ENCODE measurements at places on chromosomes 5 and 9. TPM values are rescaled to one million over a fixed set of nuclear protein-coding genes. Genes with fewer than 3 reads are reported as not detected.

The NFIL3 gene
- 64.2 TPM for total RNA-seq

The NSG2 gene
- total RNA-seq: not detected

The ASS1 gene
- 77.6 TPM for total RNA-seq

The GABRP gene
- not detected for total RNA-seq

The PTPRD gene
- total RNA-seq: not detected

The CER1 gene
- total RNA-seq: not detected

The ARL10 gene
- 0.18 TPM for total RNA-seq

- H3K4me3 ChIP-seq: no peak overlapping the region
- DNase-seq: peak; percentile 4
- H3K36me3 ChIP-seq: no peaks in the 10 kb centered on the region
- no peak overlapping the region for H3K27ac ChIP-seq
These were observed 732 bp downstream of the MARCHF11 start for GRCh38 chr5:16178745-16179372.

- peak; percentile 23 for DNase-seq
- H3K4me1 ChIP-seq: no peaks in the 10 kb centered on the region
- no peak overlapping the region for H3K27ac ChIP-seq
- no peaks in the 10 kb centered on the region for H3K27me3 ChIP-seq
- H3K4me3 ChIP-seq: no peak overlapping the region
- H3K36me3 ChIP-seq: no peaks in the 10 kb centered on the region
These were observed 27.0 kb downstream of the GRIN3A start for GRCh38 chr9:101711330-101711941.

- H3K27ac ChIP-seq: no peak overlapping the region
- no peaks in the 10 kb centered on the region for H3K27me3 ChIP-seq
- H3K36me3 ChIP-seq: no peaks in the 10 kb centered on the region
- no peak for DNase-seq
- H3K4me3 ChIP-seq: no peak overlapping the region
These were observed 49.6 kb upstream of the ITGA1 start for GRCh38 chr5:52738095-52738506.

- H3K36me3 ChIP-seq: no peaks in the 10 kb centered on the region
- no peak overlapping the region for H3K4me3 ChIP-seq
- DNase-seq: no peak
- H3K27me3 ChIP-seq: peaks cover 24% of the 10 kb centered on the region
These were observed 7.5 kb downstream of the SYK start for GRCh38 chr9:90808890-90809685.

DNA sequence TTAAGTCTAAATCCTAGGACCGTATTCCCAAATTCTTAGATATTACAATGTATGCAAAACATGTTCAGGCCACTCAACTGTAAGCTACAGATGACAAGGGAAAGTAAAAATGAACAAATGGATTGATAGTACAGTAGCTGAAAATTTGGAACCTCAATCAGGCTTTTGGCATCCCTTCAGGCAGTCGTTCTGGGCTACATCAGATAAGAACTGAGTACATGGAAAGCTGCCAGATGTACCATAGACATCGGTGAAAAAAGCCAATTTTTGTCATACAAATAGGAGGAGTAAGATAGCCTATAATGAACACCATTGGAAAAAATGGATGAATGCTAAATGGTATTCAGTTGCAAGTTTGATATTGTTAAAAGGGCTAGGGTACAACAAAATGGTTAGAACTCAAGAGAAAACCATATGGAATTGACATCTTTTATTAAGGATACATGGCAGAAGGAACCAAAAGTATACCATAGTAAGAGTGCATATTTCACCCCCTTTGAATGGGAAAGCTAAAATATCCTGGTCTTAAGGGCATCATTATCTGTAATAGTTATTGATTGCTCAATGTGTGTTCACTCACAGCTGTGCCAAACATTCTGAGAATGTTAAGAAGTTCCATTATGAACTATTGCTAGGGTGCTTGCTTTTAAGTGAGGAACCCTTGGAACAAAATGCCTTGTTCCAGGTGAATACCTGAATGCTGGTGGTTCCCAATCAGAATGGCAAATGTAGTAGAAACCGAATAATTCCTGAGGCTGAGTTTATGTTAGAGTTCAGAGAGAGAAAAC, 86.4 kb downstream of the NR3C1 start:
- H3K27me3 ChIP-seq: no peaks in the 10 kb centered on the region
- peaks cover 4% of the 10 kb centered on the region for H3K36me3 ChIP-seq
- no peaks in the 10 kb centered on the region for H3K4me1 ChIP-seq
- H3K4me3 ChIP-seq: no peak overlapping the region
- H3K27ac ChIP-seq: no peak overlapping the region

- H3K27ac ChIP-seq: no peak overlapping the region
- no peak overlapping the region for H3K4me3 ChIP-seq
- no peak for DNase-seq
- no peaks in the 10 kb centered on the region for H3K27me3 ChIP-seq
These were observed 85.9 kb upstream of the SIMC1 start for GRCh38 chr5:176152191-176152929.

DNA sequence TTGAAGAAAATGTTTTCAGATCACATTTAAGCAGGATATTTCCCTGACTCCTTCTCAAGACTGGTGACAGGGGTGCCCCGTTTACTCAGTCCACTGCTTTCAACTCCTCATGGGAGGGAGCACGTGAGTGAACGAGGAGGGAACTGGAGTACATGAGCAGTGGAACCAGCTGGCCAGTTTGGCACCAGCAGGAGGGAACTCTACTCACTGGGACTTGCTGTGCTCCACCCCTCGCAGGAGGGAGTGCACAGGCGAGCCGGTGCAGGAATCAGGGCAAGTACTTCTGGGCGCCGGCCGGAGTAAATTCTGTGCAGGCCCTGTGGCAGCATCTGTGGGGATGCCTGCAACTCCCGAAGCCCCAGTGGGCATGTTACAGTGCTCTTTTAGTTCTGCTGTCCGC, 1941.1 kb upstream of the C9orf72 start:
- H3K4me1 ChIP-seq: no peaks in the 10 kb centered on the region
- no peaks in the 10 kb centered on the region for H3K27me3 ChIP-seq
- no peak for DNase-seq
- H3K27ac ChIP-seq: no peak overlapping the region

DNA sequence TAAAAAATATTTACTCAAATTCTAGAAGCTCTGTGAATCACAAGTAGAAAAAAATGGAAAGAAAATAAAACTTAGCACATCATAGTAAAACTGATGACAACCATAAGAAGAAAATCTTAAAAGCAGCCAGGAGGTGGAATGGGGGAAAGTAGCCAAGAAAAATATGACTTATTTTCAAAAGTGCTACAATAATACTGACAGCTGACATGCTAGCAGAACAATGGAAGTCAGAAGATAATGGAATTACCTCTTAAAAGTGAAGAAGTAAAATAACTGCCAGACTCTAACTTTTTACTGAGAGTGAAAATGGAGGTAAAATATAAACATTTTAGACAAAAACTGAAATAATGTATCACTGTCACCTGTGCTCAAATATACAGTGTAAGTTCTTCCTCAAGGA, 532.2 kb upstream of the SGCD start:
- H3K4me3 ChIP-seq: no peak overlapping the region
- DNase-seq: no peak
- H3K27me3 ChIP-seq: no peaks in the 10 kb centered on the region
- no peaks in the 10 kb centered on the region for H3K36me3 ChIP-seq
- no peak overlapping the region for H3K27ac ChIP-seq

DNA sequence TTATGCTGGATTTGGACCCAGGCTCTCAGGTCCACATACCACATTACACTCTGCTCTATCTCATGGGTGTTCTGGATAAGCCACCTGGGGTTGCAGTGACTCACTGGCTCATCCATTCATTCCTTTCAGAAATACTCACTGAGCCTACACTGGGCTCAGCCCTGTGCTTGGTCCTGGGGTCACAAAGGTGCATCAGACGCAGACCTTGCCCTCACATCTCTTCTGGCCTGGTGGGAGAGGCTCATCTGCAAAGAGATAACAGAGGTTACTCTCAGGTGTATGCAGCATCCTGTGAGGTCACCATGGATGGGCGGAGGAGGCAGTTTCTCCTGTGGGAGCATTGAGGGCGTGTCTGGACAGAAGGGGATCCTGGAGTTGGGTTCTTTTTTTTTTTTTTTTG, 12.1 kb downstream of the CDHR2 start:
- H3K4me1 ChIP-seq: peaks cover 11% of the 10 kb centered on the region
- no peaks in the 10 kb centered on the region for H3K27me3 ChIP-seq
- no peak overlapping the region for H3K4me3 ChIP-seq
- no peaks in the 10 kb centered on the region for H3K36me3 ChIP-seq

DNA sequence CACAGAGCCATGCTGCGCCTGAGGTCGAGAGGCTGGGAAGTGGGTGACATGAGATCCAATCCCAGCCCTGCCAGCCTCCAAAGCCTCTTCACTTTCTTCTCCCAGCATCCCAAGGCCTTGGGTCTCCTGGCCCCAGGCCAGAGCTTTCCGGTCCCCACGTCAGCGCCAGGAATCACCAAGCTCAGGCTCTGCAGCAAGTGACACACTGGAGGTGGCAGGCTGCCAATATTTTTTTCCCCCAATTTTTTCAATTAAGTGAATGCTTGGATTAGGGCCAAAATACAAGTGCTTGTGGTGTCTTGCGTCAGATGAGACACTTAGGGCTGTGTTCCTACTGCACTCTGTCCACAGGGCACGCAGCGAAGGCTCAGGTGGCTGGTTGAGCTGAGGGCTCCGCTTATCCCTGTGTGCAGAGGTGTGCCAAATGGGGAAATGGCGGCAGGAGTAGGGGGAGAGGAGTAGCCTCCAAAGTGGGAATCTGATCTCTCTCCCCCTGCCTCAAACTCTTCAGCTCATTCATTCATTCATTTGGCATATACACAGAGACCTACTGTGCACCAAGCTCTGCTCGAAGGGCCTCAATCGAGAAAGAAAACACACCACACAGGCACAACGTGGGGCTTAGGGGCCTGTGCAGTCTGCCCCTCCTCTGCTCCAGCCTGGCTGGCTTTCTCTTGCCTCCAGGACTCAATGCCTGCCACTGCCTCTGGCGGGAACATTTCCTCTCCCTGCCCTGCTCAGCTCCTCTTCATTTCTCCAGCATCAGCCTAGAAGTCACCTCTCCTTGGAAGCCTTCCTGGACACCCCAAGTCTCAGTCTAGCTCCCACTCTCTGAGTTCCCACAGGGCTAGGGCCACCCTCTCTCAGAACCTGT, 16.6 kb downstream of the SH3PXD2B start:
- H3K27ac ChIP-seq: no peak overlapping the region
- DNase-seq: peak; percentile 23
- H3K27me3 ChIP-seq: no peaks in the 10 kb centered on the region

DNA sequence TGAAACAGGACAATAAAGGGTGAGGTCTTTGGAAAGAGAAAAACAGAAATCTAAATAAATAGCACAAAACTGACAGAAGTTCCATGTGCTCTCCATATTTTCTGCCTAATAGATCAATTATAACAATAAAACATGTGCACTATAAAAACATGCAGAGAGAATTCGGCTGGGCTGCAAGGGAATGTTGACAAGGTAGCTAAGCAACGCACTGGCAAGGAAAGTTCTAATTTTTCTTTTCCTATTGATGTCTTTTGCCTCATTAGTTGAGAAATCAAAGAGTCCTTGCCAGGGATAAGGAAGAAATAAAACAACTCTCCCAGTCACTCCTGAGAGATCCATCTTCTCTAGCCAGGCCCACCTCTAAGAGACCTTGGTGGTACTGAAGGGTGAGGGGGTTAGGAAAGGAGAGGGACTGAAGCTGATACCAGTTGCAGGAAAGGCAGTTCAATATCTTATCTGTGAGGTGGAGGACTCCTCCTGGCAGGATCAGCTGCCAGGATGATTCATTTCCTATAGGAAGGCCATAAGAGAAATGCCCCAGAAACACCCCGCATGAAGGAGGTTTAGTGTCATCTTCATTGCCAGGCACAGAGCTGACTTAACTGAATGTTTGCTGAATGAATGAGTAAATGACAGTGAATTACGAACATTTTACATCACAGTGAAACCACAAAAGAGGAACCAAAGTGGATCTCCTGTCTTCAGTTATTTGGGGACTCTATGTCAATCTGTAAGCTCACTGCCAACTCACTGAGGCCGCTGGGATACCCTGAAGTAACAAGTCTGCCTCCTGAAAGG, 63.7 kb upstream of the IFNK start:
- H3K36me3 ChIP-seq: no peaks in the 10 kb centered on the region
- no peak overlapping the region for H3K27ac ChIP-seq
- H3K4me3 ChIP-seq: no peak overlapping the region
- no peaks in the 10 kb centered on the region for H3K4me1 ChIP-seq
- DNase-seq: no peak

GRCh38 chr9:117305454-117305853, 109.4 kb downstream of the ASTN2 start:
- no peaks in the 10 kb centered on the region for H3K36me3 ChIP-seq
- H3K27me3 ChIP-seq: no peaks in the 10 kb centered on the region

DNA sequence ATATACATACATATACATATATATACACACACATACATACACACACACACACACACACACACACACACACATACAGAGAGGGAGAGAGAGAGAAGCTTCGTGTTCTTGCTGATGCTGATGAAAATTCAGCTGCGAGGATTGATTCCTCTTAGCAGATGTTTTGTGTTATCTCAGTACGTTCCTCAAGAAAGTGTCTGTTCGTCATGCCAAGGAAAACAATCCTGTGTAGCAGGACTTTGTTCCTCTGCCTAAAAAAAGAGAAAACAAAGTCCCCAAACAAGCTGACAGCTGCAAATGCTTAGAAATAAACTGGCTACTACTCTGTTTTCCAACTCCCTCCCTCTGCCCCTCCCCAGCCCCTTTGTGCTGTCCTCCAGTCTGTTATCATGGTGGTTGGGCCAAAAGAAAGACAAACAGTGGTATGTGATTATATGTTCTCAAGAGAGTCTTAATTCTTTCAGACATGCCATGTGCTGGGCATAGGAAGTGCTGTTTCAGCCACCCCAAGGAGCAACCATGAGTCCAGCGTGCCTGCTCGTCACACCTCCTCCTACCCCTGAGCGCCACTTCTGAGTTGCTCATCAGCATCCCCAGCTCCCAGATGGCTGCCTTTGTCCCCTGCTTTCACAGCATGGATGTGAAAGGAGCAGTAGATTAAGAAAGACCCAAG, 71.5 kb upstream of the EQTN start:
- no peaks in the 10 kb centered on the region for H3K27me3 ChIP-seq
- no peak overlapping the region for H3K27ac ChIP-seq
- H3K36me3 ChIP-seq: no peaks in the 10 kb centered on the region
- H3K4me3 ChIP-seq: no peak overlapping the region
- no peaks in the 10 kb centered on the region for H3K4me1 ChIP-seq
- no peak for DNase-seq

GRCh38 chr5:166430491-166431319, 1860.7 kb upstream of the WWC1 start:
- H3K36me3 ChIP-seq: no peaks in the 10 kb centered on the region
- H3K4me3 ChIP-seq: no peak overlapping the region
- H3K4me1 ChIP-seq: no peaks in the 10 kb centered on the region
- no peak overlapping the region for H3K27ac ChIP-seq
- DNase-seq: no peak

DNA sequence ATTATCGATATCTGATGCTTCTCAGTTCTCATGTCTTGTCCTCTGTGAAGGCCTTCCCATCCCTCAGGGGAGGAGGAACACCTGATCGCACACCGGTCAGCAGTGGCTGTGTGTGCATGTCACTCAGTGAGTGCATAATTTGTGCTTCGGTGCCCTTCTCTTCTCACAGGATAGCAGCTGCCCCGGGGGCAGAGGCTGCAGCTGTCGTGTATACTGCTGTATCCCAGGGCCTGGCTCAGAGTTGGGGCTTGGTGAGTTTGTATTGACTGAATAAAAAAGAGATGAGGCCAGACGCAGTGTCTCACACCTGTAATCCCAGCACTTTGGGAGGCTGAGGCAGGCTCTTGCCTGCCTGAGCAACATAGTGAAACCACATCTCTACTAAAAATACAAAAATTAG, 49.7 kb upstream of the NCS1 start:
- H3K27me3 ChIP-seq: no peaks in the 10 kb centered on the region
- H3K36me3 ChIP-seq: peaks cover 48% of the 10 kb centered on the region
- H3K4me1 ChIP-seq: no peaks in the 10 kb centered on the region
- no peak for DNase-seq
- H3K27ac ChIP-seq: no peak overlapping the region
- no peak overlapping the region for H3K4me3 ChIP-seq
